ENCODE measurements at places on chromosomes 3 and 15. TPM values are rescaled to one million over a fixed set of nuclear protein-coding genes. Genes with fewer than 3 reads are reported as not detected.

DNA sequence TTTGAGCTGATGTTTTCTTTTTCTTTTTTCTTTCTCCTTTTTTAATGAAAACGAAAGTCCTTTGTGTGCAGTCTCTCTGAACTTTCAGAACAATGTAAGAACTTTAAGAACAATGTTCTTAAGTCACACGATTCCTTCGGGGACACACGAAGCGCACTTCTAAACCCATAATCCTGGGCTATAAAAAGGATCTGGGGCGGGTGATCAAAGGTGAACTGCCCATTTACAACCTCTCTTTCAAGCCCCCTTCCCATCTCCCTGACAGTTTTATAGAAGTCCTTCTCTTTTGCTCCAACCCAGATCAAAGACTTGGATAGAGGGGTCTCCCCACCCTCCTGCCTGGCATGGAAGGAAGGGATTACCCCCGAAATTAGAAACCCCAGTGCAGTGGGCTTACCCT lies 126.8 kb downstream of the BDH1 start:
- no peak overlapping the region for H3K27ac ChIP-seq
- no peaks in the 10 kb centered on the region for H3K36me3 ChIP-seq
- H3K4me1 ChIP-seq, result peaks cover 11% of the 10 kb centered on the region

DNA sequence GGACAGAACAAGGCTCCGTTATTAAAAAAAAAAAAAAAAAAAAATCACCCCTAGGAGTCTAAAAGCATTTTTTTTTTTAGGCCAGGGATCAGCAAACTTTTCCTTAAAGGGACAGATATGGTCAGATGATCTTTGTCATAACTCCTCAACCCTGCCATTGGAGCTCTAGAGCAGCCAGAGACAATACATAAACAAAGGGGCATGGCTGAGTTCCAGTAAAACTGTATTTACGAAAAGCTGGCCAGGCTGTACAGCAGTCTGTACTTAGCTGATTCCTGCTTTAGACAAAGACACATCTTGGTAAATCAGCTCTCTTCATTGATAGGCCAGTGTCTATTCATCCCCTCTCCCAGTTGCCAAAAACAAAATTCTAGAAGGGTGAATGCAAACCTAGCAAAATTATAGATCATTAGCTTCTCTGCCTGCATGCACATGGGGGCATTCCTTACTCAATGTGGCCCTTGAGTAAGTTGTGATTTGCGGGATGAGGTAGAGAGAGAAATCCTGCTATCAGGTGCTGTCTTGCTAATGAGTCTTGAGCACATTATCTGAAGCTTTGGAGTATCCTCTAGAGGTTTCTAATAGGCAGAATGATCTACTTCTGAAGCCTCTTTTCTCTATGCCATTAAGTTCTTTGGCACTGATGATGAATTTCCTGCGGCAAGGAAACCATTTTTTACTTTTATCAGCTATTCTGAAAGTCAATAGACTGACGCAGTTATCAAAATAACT lies 35.2 kb downstream of the SENP8 start:
- H3K27me3 ChIP-seq, result no peaks in the 10 kb centered on the region
- no peak overlapping the region for H3K4me3 ChIP-seq
- DNase-seq, result peak; percentile 59

DNA sequence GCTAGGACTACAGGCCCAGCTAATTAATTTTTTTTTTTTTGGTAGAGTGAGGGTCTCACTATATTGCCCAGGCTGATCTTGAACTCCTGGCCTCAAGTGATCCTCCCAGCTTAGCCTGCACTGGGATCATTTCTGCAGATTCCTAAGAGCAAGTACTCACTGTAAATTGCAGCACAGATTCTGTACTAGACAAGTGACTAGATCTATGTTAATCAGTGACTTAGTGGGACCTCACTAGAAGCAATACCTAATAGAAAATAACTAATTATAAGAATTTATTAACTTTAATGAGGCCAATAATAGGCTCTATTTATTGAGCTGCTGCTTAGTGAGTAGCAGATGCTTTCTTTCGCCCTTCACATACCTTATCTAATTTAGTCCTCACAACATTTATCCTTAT lies 10.6 kb upstream of the UTS2B start:
- no peak overlapping the region for H3K27ac ChIP-seq
- no peak for DNase-seq
- peaks cover 42% of the 10 kb centered on the region for H3K4me1 ChIP-seq

Gene IFT80
- 4.9 TPM for polyA plus RNA-seq

DNA sequence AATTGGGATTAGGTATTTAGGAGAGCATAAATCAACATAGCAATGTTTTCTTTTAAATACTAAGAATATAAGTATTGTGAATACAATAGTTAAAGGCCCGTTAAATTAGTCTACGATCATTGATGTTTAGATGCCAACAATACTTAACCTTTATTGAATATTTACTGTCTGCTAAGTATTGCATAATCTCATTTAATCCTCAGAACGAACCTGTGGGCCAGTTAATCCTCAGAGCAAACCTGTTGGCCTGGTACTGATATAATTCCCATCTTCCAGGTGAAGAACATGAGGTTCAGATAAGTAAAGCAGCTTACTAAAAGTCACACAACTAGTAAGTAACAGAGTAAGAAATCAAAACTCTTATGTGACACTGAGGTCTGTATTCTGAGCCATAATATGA lies 57.4 kb upstream of the ACKR4 start:
- H3K27me3 ChIP-seq, result no peaks in the 10 kb centered on the region
- no peak overlapping the region for H3K4me3 ChIP-seq
- H3K4me1 ChIP-seq, result peaks cover 21% of the 10 kb centered on the region
- no peak for DNase-seq
- no peak overlapping the region for H3K27ac ChIP-seq

Gene CCR4
- polyA plus RNA-seq, result not detected

- H3K4me1 ChIP-seq, result peaks cover 88% of the 10 kb centered on the region
- peaks cover 9% of the 10 kb centered on the region for H3K36me3 ChIP-seq
- H3K27ac ChIP-seq, result peak overlapping the region; percentile 34
- H3K27me3 ChIP-seq, result no peaks in the 10 kb centered on the region
- no peak for DNase-seq
- no peak overlapping the region for H3K4me3 ChIP-seq
These were observed 20.2 kb downstream of the TGFBR2 start for GRCh38 chr3:30626443-30627180.

DNA sequence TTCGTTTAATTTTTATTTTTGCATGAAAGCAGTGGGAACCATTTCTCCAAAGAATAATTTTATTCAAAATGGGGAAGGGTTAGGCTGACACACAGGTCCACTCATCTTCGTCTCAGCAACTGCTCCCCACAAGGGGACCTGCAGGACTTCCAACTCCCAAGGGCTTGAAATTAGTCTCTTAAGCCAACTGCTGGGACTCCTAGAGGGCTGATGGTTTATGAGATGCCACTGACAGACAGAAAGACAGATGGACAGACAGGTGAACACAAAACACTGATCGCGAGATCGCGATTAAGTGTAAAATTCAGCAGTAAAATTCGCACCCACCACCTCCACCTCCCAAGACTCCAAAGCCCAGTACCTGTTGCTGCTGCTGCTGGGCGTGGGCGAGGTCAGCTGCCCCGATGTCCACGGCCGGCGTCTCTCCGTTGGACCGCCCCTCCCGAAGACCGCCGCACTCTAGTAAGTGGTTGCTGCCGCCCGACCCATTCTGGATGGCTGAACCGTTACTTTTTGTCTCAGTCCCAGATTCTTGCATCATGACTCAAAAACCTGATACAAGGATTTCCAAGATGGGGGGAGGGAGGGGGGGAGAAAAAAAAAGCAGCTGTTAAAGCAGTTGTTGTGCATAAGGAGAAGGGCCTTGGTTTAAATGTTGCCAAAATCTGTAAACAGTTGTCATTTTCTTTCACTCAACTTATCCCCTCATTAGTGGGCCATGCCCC lies 385.5 kb downstream of the FOXP1 start:
- H3K4me1 ChIP-seq, result no peaks in the 10 kb centered on the region
- DNase-seq, result no peak
- no peak overlapping the region for H3K27ac ChIP-seq
